Fibroblast of pulmonary artery (primary cell): ENCODE measurements at places on chromosomes 5 and 9.

DNA sequence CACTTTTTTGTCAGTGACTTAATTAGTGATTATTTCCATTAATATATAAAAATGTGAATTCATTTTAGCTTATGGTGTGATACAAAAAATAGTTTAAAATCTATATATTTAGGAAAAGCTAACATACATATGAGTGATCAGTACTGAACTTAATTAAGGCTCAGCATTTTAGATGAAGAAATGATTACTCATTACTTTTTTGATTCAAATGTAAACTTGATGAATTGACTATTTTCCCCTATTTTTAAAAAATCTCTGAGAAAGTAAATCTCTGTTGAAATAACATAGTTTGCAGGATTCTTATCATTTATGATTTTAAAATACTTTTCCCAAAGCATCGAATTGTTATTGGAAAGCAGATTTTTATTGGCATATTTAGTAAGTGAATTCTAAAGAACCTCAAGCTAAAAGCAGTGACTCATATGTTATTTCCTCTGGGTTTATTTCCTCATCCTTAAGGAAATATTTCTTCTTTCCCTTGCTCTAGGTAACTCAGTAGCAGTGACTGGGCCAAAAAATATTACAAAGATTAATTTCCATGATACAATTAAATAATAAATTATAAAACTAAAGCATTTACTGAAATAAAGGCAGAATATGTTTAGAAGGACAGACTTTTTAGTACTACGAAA lies 290.6 kb downstream of the FER start:
- DNase-seq: peak; percentile 62

DNA sequence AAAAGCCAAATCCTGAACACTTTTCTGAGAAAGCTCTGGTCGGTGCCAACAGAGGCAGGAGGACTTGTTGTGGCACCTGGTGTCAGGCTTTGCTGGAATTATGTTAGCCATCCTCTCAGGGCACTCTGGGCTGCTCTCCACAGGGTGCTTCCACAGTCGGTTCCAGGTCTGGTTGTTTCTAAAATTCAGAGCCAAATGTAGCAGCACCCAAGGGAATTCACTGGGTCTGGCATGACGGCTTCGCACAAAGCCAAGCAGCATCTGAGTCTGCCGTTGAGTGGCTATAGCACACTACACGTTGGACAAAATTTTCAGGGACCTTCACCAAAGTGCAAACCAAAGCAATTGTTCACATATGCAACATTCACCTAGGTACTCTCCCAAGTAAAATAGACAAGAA lies 110.2 kb downstream of the PJA2 start:
- DNase-seq: no peak

DNA sequence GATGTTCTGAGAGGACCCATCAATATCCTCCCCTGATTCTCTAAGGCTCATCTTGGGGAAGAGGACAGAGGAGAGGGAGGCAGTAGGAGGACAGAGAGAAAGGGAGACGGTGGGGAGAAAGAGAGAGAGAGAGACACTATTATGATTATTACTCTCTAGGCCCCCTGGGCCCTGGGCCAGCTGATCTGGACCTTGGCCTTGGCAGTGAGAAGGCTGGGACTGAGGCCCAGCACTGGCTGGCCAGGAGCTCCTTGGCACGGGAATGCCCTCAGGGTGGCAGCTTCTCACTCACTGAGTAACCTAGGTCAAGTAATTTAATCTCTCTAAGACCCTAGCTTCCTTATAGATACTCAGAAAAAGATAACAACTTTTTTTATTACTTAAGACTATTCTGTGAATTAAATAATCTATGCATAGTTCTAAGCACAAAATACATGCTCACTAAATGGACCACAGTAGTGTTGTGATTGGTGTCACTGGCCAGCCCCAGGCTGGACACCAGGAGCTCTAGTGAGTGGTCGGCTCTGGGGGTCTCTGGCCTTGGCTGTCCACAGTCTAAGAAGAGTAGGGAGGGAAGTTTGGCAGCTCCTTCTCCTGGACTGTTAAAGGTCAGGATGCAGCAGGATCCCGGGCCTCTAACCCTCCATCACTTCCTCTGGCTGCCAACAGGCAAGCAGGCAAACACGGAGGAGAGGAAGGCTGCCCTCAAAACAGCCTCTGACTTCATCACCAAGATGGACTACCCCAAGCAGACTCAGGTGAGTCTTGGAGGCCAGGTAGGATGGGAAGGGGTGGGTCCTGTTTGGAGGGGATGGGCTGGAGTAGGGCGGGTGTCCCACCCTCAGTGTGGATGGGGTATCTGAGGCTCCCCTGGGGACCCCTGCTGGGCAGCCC lies 50.0 kb downstream of the GSN start:
- no peak for DNase-seq

- peak; percentile 82 for DNase-seq
These were observed 2.5 kb downstream of the SH3PXD2B start for GRCh38 chr5:172451771-172452197.

DNA sequence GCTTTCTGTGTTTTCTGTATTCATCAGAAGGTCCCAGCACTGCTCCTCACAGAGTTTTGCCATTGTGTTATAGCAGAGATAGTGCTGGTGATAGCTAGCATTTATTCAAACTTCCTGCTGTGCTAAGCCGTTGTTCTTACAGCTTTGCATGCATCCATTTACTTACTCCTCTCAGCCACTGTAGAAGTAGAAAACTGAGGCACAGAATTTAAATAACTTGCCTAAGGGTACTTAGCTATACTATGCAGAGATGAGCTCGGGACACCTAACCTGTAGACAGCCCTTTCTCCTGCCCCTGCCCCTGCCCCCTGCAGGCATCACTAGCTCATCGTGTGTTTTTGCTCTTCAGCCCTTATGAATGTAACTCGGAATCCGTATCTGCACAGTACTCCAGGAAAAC lies 227.6 kb downstream of the SAXO1 start:
- no peak for DNase-seq

GRCh38 chr5:143228597-143229293 lies 174.7 kb downstream of the NR3C1 start:
- no peak for DNase-seq

- no peak for DNase-seq
These were observed 1619.1 kb upstream of the ACO1 start for GRCh38 chr9:30765318-30765717.

DNA sequence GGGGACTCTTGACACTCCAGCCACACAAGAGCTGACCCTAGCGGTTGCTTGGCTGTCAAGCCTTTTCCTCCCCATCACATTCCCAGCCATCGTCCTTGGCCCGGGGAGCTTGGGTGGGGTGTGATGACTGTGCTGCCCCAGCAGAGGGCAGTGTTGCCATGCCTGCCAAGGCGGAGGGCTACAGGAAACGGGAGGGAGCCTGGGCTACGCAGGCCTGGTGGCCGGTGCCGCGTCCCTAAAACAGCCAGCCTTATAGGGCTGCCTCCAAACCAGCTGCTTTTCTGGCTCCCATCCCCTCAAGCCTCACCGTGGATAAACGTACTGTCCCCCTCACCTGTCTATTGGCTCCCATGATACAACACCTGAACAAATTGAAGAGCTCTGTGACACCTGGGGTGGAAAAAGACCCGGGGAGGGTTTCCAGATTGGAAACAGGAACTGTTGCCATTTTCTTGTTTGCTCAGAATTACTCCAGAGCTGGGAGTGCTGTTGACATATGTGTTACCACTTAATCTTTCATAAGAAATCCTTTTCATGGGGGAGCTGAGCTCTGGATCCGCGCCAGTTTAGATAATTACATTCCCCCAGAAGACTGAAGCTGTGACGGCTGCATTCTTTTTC lies 72.8 kb upstream of the ASTN2 start:
- peak; percentile 47 for DNase-seq

DNA sequence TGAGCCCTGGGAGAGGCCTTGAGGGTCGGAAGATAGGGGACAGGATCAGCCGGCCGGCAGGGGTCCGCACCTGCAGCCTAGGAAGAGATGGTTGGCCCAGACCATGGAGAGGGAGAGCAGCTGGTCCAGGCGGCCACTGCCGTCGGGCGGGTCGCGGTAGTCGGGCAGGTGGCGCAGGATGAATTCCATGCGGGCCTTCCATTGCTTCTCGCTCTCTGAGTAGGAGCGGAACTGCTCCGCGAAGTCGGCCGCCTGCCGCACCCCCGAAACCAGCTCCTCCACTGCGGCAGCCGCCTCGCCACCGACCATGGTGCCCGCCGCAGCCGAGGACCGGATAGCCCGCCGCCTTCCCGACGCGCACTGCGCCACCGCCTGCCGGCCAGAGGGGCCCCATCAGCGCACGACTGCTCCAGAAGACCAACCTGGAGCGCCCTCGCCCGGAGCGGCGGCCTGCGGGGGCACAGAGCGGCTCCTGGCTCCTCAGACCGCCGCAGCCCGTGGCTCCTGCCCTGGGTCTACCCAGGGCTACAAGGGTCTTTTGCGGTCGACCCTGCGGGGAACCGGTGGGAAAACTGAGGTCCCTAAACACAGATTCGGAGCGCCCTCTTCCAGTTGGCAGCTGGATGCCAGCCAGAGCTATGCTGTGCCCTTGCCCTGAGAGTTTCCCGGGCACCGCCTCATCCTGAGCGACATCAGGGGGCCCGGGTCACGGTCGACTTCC lies at the start of gene CDKN2AIPNL:
TSS of gene CDKN2AIPNL (minus strand) at position 336 of the 721 bp plus-strand sequence. CDS start at position 309, 27 bp downstream.
- DNase-seq: peak; percentile 88

DNA sequence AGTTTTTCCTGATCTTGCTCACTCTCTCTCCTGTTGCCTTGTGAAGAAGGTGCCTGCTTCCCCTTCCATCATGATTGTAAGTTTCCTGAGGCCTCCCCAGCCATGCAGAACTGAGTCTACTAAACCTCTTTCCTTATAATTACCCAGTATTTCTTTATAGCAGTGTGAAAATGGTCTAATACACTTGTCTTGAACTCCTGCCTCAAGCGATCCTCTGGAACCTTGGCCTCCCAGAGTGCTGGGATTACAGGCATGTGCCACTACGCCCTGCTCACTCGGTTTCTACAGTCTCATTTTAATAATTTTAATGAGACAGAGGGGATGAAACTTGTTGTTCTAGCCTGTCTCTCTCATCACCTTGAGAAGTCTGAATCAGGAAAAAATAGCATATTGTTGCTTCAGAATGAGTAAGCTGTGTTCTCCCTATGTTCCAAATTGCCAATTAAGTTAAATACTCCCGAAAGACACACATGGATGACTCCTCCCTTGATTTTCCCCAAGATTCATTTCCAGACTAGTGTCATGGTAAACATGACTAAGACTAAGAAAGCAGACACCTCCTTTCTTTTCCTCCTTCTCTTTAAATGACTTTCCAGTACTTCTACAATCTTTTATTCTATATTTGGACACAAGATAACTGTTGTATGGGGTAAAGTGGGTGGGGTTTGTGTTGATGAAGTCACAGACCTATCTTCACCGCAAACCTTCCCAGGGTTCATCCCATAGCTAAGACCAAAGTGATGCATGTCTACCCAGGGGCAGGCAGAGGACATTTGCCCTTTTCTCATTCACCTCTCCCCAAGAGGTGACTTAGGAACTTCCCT lies 7.8 kb upstream of the DNAJC18 start:
- peak; percentile 37 for DNase-seq

- DNase-seq: no peak
These were observed 171.1 kb downstream of the ARHGAP26 start for GRCh38 chr5:142941245-142941644.

DNA sequence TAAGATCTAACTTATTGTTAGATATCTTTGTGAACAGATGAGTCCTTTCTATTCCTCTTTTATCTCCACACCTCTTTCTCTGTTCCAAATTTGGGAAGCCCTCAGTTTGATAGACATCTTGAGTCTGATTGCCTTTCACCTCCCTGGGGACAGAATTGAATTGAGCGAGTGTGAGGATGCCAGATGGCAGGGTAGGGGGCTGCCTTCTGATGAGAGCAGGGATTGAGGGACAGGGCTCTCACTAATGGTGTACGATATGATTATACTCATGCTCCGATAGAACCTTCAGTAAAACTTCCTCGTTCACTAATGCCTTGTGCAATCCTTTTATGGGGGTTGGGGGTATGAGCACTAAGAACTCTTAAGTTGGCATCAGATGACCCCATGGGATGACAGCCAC lies 172.1 kb upstream of the DAP start:
- no peak for DNase-seq

DNA sequence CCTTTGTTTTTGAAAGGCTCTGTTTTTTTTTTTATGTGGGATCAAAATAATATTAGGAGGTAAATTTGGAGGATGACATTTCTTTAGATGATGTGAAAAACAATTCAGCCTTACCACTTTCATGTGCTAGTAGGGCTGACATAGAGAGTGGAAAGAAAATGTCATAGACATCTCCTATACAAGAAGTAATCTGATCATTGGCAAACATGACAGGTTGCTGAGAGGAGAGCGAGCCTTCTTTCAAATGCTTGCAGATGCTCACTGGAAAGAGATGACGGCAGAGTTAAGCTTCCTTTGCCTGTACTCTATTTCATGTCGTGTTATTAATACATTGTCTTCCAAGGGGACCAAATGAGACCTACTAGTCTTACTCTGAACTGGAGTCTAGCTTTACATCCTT lies 160.1 kb upstream of the DAP start:
- DNase-seq: no peak

GRCh38 chr5:65041296-65042158 lies 272.8 kb downstream of the CWC27 start:
- peak; percentile 45 for DNase-seq

- no peak for DNase-seq
These were observed 926 bp upstream of the MYO10 start for GRCh38 chr5:16936989-16937438.

- peak; percentile 77 for DNase-seq
These were observed 32.5 kb downstream of the ANXA1 start for GRCh38 chr9:73183917-73184861.

- no peak for DNase-seq
These were observed 1.1 kb upstream of the TNFAIP8 start for GRCh38 chr5:119354537-119355243.

DNA sequence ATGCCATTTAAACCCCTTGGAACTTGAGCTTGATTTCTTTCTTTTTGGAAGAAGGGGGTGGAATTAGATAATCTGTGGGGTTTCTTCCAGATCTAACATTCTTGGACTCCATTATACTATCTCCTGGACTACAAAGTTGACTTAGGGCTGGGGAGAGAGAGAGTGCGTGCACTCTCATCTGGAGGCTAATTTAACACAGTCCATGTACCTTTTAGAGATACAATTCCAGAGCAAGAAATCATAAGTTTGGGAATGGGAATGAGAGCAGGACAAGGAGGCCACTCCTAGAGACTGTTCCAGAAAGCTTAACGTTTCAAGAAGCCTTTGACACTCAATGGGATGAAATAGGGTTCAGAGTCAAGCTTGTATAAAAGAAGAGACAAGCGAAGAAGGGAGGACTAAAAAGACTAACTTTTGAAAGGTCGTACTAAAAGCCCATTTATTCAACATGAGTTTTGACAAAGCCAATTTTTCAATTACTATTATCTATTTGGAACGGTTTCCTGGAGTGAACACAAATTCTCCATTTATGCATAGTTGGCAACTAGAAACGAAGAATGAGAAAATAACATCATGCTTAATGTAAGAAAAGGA lies 83.4 kb downstream of the ACTL7B start:
- DNase-seq: no peak

GRCh38 chr5:63726496-63726895 lies 235.7 kb downstream of the HTR1A start:
- DNase-seq: no peak
